ENCODE measurements at places on chromosomes 4 and X.

GRCh38 chr4:40924096-40924792 lies 174.5 kb downstream of the NSUN7 start:
- DNase-seq: peak; percentile 55

GRCh38 chrX:38861489-38861888 lies 60.2 kb downstream of the MID1IP1 start:
- no peak for DNase-seq

GRCh38 chrX:23904096-23904495 lies 3.6 kb downstream of the APOO start:
- DNase-seq: no peak

- no peak for DNase-seq
These were observed 158.0 kb upstream of the CTSO start for GRCh38 chr4:156111686-156112085.

DNA sequence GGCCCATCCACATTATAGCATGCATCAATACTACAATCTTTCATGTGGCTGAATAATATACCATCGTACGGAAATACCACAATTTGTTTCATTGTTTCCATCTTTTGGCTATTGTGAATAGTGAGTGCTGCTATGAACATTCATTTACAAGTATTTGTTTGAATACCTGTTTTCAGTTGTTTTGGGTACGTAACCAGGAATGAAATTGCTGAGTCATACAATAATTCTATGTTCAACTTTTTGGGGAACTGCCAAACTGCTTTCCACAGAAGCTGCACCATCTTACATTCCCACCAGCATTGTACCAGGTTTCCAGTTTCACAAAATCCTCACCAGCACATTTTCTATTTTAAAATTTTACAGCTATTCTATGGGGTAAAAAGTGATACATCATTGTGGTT lies 28.5 kb upstream of the MANBA start:
- no peak for DNase-seq

DNA sequence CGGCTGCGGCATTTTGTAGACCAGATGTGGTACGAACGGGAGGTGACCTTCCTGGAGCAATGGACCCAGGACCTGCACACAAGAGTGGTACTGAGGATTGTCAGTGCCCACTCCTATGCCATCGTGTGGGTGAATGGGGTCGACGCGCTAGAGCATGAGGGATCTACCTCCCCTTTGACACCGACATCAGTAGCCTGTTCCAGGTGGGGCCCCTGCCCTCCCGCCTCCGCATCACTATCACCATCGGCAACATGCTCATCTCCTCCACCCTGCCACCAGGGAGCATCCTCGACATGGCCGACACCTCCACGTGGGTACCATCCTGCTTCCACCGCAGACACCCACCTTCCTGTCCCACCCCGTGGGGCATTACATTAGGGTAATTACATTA lies 46.2 kb downstream of the SMARCA5 start:
- DNase-seq: no peak

DNA sequence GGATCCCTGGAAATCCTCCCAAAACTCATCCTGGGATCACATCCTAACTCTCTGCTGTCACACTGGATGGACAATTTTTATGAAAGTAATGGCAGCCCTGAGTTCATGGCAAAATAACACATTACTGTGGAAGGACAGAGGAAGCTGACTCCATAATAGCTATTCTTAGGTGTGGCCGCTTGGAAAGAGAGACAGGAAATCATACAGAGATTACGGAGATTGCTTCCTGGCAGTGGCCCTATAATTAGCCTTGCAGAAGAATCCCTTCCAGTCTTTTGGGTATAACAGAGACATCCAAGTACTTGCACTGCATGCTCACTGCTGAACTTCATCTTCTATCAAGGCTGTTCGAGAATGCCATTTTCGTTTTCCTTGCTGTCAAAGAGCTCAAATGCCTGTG lies 133.1 kb upstream of the VCX start:
- DNase-seq: no peak

GRCh38 chrX:136182414-136182813 lies 35.1 kb downstream of the FHL1 start:
- DNase-seq: no peak

DNA sequence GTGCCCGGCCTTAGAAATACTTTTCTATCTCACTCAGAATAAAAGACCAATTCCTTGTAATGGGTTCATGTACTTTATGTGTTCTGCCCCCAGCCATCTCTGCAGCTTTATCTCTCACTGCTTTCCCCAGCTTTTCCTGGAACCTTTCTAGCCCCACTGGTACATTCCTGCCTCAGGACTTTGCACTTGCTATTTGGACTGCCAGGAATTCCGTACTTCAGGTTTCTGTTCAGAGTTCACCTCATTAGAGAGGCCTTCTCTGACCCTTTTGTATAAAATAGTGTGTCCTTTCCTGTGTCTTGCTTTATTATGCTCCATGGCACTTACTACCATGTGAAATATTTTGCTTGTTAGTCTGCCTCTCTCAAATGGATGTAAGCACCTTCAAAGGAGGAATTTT lies 112.5 kb downstream of the PDLIM5 start:
- no peak for DNase-seq

GRCh38 chr4:2247128-2248043 lies 5.5 kb upstream of the HAUS3 start:
- no peak for DNase-seq

DNA sequence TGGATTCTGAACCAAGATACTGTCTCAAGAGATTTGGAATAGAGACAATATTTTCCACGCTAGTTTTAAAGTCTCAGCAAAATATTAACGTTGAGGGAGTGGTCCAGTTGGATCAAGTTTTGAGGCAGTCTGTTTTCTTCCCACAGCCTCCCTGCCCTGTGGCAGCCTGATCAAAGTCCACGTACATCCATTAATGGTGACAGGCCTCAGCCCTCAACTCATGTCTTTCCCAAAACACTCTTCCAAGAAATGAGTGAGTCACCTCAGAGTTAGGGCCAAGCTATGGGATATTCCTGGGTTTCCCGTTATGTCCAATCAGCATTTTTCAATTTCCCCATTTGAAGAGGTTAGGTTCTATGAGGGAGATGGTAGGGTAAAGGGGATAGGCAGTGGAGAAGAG lies 28.5 kb downstream of the EGFL6 start:
- DNase-seq: no peak

DNA sequence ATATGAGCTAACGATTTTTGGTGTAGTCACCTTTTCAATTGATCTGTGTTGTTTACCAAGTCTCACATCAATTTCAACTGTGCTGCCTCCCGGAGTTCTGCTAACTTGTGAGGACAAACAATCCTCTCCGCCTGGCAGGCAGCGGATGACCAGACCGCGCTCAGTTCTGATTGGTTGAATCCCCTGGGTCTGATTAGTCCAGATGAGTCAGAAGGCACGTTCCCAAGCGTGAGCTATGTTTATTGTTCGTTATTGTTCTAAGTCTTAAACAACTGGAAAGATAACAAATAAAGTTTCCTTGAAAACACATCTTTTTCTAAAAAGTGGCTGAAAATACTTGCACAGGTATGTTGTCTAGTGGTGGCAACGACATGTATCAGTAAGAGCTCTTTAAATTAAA lies 37.9 kb upstream of the TRPC3 start:
- no peak for DNase-seq

- no peak for DNase-seq
These were observed 114.0 kb downstream of the ENPP6 start for GRCh38 chr4:184103527-184104264.

DNA sequence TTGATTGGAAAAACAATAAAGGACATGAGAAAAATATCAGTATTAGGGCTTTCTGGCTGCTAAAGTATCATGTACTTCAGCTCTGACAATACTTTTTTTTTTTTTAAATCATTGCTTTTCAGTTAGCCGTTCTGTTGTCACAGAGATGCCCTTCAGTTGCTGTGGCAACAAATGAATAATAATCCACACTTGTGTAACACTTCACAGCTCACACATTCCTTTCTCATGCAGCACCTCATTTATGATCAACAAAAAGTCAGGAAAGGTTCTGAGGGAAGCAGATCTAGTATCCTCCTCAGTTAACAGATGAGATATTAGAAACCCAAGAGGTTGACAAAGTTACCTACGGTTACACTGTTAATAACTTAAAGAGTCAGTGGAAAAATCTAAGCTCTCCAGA lies 444.2 kb upstream of the SLIT2 start:
- no peak for DNase-seq

DNA sequence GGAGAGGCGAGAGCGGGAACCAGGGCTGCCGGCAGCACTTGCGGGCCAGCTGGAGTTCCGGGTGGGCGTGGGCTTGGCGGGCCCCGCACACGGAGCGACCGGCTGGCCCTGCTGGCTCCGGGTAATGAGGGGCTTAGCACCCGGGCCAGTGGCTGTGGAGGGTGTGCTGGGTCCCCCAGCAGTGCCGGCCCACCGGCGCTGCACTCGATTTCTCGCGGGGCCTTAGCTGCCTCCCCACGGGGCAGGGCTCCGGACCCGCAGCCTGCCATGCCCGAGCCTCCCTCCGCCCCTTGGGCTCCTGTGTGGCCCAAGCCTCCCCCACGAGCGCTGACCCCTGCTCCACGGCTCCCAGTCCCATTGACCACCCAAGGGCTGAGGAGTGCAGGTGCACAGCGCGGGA lies 25.2 kb upstream of the KIT start:
- no peak for DNase-seq

DNA sequence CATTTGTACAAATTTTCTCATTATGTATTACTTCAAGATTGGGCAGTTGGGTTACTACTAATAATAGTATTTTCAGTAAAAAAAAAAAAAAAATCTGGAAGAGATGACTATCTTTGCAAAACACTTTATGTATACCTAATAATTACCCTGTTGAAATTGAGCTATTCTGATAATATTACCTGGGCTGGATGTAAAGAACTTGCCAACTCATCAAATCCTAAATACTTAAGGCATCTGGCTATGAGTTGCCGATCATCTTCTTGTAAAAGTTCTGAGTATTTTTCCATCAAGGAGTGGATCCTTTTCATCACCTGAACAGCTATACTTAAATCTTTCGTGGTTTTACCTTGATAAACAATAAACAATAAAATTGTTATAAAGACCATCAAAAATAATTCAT lies 42.7 kb downstream of the DDX60 start:
- no peak for DNase-seq

- DNase-seq: no peak
These were observed 130.0 kb upstream of the STX18 start for GRCh38 chr4:4671774-4672349.

DNA sequence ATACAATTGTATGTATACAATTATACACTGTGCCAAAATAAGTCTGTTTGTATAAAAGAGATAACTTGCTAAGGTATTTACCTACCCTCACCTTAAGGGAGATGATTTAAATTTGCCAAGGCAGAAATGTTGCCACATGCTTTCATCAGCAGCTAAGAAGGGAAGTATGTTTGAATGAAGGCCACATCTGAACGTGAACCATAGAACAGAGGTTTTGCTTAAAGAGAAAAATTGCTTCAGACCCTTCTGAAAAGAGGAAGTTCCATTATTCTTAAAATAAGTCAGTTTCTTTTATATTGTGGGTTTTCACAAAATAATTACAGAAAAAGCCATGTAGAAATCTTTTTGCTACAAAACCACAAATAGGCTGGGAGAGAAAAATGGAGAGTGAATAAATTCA lies 621.5 kb upstream of the HTR2C start:
- DNase-seq: no peak

GRCh38 chr4:141913928-141914327 lies 277.5 kb downstream of the IL15 start:
- no peak for DNase-seq

DNA sequence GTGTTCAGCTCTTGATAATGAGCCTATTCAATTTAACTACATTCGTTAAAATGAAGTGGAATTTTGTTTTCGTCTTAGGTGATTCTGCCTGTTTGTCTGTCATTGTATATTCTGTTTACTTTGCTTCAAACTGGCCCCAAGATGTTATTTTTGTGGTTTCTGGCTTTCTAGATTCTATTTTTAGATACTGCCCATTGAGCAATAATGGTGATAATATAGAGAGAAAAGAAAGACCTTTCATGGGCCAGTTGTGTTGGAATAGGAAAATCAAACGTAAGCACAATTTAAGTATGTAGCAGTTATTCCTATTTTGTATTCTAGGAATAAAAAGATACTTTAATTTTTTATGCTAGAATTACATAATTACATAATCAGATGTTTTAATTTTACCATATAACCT lies 4.0 kb downstream of the CDKN2AIP start:
- no peak for DNase-seq

DNA sequence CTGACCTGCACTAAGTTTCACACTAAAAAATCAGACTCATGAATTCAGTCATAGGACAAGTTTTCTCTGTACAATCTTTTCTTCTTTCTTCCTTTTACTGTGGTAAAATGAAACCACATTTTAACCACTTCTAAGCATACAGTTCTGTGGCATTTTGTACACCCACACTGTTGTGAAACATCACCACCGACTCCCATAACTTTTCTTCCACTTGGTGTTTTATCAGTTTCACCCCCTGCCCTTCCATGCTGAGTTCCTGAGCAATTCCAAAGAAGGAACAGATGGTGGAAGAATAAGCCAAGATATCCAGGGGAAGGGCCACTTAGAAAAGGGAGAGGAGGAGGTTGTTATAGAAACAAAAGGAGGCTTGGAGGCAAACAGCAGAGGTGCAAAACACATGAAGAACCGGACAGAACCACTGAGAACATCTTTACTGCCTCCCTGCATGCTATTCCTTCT lies 22.6 kb downstream of the SLC25A4 start:
- no peak for DNase-seq

- DNase-seq: no peak
These were observed 24.9 kb downstream of the CLDN34 start for GRCh38 chrX:9992061-9992460.

DNA sequence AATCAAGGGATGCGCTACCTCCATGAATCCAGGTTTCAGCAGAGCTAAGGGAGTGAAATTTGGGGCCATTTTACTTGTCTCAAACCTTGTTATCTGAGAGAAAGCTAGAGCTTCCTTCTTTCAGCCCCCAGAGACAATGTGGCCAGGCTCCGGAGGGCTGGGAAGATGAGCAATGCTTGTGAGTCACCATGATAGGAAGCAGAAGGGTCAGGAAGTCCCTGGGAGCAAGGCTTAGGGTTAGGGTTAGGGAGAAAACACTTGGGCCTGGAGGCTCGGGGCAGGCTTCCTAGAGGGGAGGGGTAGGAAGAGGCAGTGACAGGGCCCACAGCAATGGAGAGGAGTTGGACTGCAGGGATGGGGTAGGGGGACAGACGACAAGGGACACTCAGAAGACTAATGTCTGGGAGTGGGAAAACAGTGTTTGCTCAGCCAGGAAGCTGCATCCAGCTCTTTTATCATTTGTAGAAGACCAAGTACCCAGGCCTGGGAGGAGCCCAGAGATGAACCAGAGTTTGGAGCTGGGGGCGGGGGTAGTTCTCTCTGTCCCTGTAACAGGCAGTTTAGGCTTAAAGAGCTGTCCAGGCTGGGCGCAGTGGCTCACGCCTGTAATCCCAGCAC lies 16.4 kb upstream of the PORCN start:
- DNase-seq: no peak

- no peak for DNase-seq
These were observed 101.3 kb downstream of the SHROOM3 start for GRCh38 chr4:76536373-76536689.

Measured in stimulated activated CD8-positive, alpha-beta memory T cell treated with anti-CD3 and anti-CD28 coated beads, Interleukin-15, amount 100 ng/mL, for 48 hours (primary cell).